ELR (cell line): ENCODE measurements at places on chromosomes 2 and 18.

GRCh38 chr2:126826491-126826890, 72.2 kb upstream of the TEX51 start:
- no peak for DNase-seq

DNA sequence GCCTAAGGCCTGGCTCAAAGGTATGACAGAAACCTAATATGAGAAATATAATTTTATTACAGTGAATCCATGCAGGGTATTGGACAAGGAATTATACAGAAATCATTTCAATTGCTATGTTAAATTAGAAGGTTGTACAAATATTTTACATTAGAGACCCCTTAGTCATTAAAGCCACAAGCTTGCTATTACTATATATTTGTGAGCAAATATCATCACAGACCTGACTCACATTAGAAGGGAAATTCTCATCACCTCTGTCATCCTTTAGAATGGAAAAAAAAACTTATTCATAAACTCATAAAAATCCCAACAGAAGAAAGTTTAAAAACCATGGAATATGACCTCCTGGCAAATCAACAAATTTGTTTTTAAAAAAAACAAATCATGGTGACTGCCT, 277.9 kb downstream of the DCC start:
- peak; percentile 13 for DNase-seq

- DNase-seq: no peak
Observed at GRCh38 chr18:12851716-12852115, 32.3 kb downstream of the PTPN2 start.

DNA sequence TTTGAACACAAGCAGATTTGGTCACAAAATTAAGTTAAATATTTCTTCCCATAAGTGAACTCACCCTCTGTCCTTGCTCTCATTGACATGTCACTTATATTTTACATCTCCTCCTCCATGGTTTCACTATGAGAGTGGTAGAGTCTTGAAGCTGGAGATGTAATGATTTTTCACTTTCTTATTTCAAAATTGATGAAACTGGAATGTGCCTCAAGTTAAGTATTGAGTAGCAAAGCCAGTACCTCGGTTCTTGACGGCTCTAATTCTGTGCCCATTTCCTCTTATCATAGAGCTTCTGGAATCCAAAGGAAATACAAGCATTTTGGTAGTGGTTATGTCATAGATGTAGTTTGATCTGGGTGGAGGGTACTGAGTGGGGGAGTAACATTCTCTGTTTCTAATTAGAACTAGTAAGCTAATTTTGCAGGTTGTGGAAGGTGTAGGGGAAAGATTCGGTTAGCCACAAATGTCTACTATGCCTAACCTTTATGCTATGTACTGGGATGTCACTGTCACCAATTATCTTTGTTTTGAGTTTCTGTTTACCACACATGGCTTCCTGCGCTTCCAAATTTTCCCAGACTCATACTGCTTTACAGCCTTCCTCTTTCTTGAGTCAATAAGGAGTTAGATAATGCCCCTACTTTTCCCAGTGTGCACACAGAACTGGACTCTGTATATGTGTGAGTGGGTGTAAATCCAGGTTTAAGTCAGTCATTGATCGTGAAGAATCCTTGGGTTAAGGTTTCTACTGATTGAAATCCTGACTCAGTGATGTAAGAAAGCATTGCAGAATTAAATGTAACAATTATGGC, 96.8 kb downstream of the DIS3L2 start:
- DNase-seq: no peak

GRCh38 chr2:204064119-204064518, 127.6 kb downstream of the ICOS start:
- DNase-seq: no peak

- DNase-seq: peak; percentile 94
Observed at GRCh38 chr2:228541789-228542188, 360.3 kb upstream of the SPHKAP start.

GRCh38 chr2:84388133-84388532, 70.9 kb downstream of the SUCLG1 start:
- DNase-seq: peak; percentile 17

DNA sequence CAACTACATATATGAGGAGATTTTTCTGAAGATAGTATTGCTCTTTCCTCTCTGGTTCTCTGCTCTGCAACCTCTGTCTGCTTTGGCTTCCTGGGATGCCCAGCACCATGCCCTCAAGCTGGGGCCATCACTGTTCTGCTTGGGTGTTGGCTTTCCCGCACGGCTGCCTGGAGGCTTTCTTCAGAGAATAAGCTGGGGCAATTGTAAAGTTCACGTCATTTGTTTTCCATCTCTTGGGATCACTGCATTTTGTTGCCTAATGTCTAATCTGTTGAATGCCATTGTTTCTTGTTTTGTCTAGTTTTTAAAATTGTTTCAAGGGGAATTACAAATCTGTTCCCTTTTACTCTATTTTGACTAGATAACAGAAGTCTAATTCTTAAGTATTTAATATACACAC, 437.3 kb upstream of the NRP2 start:
- no peak for DNase-seq

DNA sequence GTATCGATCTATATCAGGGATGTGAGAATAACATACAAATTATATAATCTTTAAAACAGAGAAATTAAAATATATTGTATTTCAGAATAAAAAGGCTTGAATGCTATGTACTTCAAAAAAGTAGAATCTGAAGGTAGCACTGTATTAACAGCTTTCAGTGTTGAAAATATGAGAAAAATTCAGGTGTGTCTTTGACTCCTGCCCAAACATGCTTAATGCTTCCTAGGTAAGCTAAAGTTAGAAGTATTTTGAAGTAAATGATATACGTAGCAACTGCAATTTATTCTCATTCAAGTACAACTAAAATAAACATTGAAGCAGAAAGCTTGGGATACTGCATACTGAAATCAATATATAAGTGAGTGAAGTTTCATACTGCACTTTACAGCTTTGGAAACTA, 1082.0 kb upstream of the ACVR2A start:
- no peak for DNase-seq

GRCh38 chr18:55748227-55748738, 160.3 kb upstream of the TCF4 start:
- DNase-seq: no peak

DNA sequence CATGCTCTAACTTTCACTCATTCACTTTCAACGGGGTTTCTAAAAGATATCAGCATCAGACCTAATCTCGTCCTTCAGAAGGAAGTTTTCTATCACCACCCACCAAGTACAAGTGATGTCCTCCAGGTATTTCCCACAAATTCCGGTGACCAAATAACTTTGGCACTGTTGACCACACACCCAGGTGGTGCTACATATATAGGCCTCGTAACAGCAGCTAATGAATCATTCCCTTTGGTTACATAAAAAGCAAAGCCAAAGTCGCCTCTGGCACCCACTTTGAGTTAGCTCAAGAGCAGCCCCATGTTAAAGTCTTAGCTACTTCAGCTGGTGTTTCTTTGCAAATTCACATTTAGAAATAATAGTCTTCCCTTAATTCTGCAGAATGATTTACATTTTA, 138.2 kb upstream of the OSR1 start:
- no peak for DNase-seq

DNA sequence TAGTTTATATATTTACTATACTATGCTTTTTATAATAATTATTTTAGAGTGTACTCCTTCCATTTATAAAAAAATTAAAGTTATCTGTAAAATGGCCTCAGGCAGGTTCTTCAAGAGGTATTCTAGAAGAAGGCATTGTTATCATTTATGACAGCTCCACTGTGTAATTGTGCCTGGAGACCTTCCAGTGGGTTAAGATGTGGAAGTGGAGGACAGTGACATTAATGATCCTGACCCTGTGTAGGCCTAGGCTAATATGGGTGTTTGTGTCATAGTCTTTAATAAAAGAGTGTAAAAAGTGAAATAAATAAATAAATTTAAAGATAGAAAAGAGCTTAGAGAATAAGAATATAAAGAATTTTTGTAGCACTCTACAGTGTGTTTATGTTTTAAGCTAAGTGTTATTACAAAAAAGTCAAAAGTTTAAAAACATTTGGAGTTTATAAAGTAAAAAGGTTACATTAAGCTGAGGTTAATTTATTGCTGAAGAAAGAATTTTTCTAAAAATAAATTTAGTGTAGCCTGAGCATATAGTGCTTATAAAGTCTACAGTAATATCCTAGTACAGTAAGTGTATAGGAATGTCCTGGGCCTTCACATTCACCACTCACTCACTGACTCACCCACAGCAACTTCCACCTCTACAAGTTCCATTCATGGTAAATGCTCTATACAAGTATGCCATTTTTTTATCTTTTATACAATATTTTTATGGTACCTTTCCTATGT, 190.0 kb upstream of the SESTD1 start:
- DNase-seq: peak; percentile 93

- peak; percentile 68 for DNase-seq
Observed at GRCh38 chr18:63131106-63131958, 188.2 kb downstream of the BCL2 start.

GRCh38 chr2:177548636-177549035, 156.1 kb downstream of the AGPS start:
- no peak for DNase-seq

- peak; percentile 13 for DNase-seq
Observed at GRCh38 chr2:42421601-42422239, 60.7 kb upstream of the COX7A2L start.

DNA sequence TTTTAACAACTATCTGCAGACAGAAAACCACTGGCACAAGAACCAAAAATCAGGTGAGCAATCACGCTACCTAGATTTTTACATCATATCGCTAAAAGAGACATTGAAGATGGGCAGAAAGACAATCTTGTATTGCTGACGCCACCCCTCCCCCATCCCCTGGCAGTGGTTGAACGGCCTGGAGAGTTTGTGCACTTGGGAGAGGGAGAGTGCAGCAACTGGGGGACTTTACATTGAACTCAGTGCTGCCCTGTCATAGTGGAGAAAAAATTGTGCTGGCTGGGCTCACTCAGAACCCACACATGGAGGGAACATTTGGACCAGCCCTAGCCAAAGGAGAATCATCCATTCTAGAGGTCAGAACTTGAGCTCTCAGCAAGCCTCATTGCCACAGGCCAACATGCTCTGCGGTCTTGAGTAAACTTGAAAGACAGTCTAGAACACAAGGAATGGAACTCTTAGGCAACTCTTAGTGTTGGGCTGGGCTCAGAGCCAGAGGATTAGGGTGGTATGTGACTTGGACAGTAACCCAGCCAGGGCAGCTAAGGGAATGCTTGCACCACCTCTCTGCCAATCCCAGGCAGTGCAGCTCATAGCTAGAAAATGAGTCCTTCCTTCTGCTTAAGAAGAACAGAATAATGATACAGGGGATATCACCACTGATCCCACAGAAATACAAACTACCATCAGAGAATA, 220.0 kb upstream of the CYP26B1 start:
- DNase-seq: peak; percentile 73

- DNase-seq: peak; percentile 69
Observed at GRCh38 chr2:98269274-98269673, 77.0 kb upstream of the CNGA3 start.
